Osteoblast (primary cell): ENCODE measurements at places on chromosomes 1 and 21. TPM values are rescaled to one million over a fixed set of nuclear protein-coding genes. Genes with fewer than 3 reads are reported as not detected.

SLC1A7 gene
- total RNA-seq = under 0.01 and 0.36 TPM in 2 replicates

OR6K3 gene
- total RNA-seq = not detected in 2 replicates

MYBPH gene
- total RNA-seq = under 0.01 and 0.29 TPM in 2 replicates

SHE gene
- not detected in 2 replicates for total RNA-seq

FCRL5 gene
- under 0.01 TPM in 1 of 2 replicates, not detected in the other for total RNA-seq

NBPF4 gene
- under 0.01 TPM in 1 of 2 replicates, not detected in the other for total RNA-seq

FAM177B gene
- not detected in 2 replicates for total RNA-seq

KIF14 gene
- 1.8 and 2.1 TPM in 2 replicates for total RNA-seq

SPOCD1 gene
- total RNA-seq = 58.6 and 67.8 TPM in 2 replicates

ATAD3C gene
- total RNA-seq = under 0.01 and 0.59 TPM in 2 replicates

OR2L2 gene
- under 0.01 TPM in 2 replicates for total RNA-seq

BCAR3 gene
- 34.0 and 37.1 TPM in 2 replicates for total RNA-seq

KCNQ4 gene
- total RNA-seq = not detected in 2 replicates

CEP85 gene
- 8.0 and 9.1 TPM in 2 replicates for total RNA-seq

PDPN gene
- total RNA-seq = 4.7 and 11.9 TPM in 2 replicates

CYP4A22 gene
- total RNA-seq = not detected in 2 replicates

AMY1B gene
- total RNA-seq = not detected in 2 replicates

TBX15 gene
- total RNA-seq = 38.0 and 44.5 TPM in 2 replicates

PROX1 gene
- total RNA-seq = under 0.01 TPM in 2 replicates

EPS8L3 gene
- total RNA-seq = not detected in 2 replicates

TLCD4 gene
- total RNA-seq = 2.2 and 2.4 TPM in 2 replicates

RGSL1 gene
- total RNA-seq = not detected in 2 replicates

MXRA8 gene
- total RNA-seq = 689 and 735 TPM in 2 replicates

NBL1 gene
- 88.7 and 114 TPM in 2 replicates for total RNA-seq

LCE1B gene
- not detected in 2 replicates for total RNA-seq

ATP5PO gene
- 115 and 128 TPM in 2 replicates for total RNA-seq

SPRR2G gene
- total RNA-seq = not detected in 2 replicates

LCE2A gene
- total RNA-seq = not detected in 2 replicates

SLC26A9 gene
- total RNA-seq = not detected in 2 replicates

CCSAP gene
- total RNA-seq = 9.1 and 9.4 TPM in 2 replicates

PGLYRP3 gene
- not detected in 2 replicates for total RNA-seq

PTPN14 gene
- 122 and 131 TPM in 2 replicates for total RNA-seq

RYR2 gene
- not detected in 2 replicates for total RNA-seq

TMCC2 gene
- total RNA-seq = 1.8 and 2.9 TPM in 2 replicates

FCRL2 gene
- not detected in 2 replicates for total RNA-seq
